ENCODE measurements at places on chromosomes 11 and 22.

GRCh38 chr11:92627615-92628256, 341.7 kb upstream of the MTNR1B start:
- DNase-seq: no peak

DNA sequence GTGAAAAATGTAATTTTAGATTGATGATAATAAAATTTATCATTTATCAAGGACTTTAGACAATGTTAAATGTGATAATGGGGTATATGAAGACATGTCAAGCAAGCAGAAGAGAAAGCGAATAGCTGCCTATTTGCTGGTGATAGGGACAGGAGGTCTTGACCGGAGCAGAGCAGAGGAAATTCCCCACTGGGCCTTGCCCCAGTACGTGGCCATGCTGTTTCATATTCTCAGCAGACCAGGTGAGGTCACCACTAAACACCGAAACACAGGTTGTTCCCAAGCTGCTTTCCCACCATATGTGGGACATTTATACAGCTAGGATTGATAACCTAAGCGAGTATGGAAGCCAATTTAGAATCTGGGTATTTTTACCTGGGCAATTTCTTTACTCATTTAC, 1629.6 kb downstream of the FAM181B start:
- DNase-seq: no peak

DNA sequence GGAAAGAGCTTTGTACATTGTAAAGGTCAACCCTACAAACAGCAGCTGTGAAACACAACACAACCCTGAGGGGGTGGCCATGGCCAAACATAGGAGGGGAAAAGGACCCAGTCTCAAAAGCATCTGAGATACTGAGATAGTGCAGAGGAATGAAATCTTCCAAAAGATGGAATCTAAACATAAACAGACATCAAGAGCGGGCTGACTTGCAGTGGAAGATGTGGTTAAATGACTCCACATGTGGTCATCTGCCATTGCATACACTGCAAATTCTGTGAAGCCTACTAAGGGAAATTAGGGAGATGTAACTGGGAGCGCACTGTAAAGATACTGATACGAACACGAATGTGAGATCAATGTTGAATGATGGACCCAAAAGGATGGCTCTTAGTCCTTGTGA, 22.0 kb downstream of the BDNF start:
- DNase-seq: no peak

DNA sequence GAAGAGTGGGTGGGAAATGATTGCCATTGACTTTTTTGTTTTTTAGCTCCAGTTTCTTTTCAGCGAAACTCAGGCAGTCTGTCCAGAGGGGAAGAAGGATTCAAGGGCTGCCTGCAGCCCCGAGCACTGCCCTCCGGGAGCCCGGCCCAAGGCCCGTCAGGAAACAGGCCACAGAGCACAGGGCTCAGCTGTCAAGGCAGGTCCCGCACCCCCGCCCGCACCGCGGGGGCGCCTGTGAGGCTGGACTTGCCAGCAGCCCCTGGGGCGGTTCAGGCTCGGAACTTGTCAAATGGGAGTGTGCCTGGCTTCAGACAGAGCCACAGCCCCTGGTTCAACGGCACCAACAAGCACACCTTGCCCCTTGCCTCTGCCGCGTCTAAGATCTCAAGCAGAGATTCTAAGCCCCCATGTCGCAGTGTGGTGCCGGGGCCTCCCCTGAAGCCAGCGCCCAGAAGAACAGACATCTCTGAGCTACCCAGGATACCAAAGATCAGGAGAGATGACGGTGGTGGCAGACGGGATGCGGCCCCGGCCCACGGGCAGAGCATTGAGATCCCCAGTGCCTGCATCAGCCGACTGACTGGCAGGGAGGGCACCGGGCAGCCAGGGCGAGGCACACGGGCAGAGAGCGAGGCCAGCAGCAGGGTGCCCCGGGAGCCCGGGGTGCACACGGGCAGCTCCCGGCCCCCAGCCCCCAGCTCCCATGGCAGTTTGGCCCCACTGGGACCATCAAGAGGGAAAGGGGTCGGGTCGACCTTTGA, 8.6 kb downstream of the IRF7 start:
- no peak for DNase-seq

- no peak for DNase-seq
Measured at GRCh38 chr11:64444838-64445441, 86.0 kb downstream of the RPS6KA4 start.

DNA sequence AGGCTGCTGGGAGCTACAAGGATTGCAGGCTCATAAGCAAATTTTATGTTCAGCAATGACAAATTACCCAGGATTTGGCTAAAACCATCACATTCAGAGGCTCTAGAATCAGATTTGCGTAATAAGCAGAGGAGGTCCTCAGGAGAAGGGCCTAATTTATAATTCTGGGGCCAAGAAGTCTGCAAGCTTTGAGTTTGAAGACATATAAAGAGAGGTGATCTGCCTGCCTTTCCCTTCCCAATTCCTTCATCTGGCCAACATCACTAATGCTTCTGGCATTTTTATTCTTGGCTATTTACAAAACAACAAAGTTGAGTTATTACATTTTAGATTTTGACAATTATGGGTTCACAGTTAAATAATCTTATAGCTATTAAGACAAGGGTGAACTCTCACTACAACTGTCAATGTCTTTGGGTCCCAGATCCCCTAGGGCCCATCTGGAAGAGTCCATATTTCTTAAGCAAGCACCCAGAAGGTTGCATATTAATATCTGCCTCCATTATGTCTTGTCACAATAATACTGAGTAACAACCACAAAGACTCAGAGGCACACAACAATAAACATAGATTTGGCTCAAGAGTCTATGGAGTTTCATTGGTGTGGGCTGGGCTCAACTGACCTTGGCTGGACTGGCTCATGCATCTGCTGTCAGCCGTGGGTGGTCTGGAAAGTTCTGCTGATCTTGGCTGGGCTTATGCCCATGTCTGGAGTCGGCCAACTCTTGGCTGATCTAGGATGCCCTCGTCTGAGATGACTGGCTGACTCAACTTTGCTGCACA, 67.2 kb upstream of the CD82 start:
- DNase-seq: peak; percentile 69

- DNase-seq: no peak
Measured at GRCh38 chr11:113991718-113992458, 17.0 kb downstream of the HTR3A start.

DNA sequence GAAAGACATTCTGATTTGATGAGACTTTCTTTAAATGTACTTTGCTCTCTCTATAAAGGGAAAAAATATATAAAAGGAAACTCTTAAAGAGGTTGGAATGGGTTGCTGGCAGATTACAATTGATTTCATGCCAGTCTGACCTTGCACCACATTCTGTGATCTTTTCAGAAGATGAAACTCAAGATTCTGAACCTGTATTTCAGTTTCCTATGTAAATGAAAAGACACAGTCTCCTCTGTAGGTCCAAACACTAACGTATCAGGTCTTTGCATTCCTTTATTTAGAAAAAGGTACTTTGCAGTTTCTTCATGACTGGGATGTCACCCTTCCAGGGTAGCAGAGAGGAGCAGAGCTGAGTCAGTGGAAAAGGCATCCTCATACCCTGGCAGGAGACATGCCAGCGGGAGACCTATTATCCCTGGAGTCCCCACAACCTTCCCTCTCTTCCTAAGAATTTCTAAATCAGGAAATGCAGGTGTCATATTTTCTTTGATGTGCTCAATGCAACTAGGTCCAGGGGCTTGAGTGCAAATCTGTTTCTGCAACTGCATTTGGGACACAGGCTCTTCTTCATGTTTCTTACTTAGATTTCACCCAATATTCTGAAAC, 282.6 kb downstream of the CADM1 start:
- no peak for DNase-seq

DNA sequence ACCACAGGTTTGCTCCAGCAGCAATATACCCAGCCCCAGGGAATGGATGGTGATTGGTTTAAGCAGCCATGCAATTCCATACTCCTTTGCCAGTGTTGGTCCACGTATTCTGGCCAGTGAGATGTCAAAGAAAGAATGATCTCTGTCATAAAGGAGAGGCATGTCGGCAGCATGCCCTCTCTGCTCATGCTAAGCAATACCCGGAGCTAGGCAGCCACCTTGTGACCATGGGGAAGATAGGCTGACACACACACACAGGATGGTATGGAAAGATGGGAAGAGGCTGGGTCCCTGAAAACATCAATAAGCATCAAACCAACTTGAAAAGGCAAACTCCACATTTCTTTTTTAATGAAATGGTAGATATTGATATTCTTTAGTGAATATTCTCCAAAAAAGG, 5.1 kb downstream of the ABCC8 start:
- DNase-seq: no peak

DNA sequence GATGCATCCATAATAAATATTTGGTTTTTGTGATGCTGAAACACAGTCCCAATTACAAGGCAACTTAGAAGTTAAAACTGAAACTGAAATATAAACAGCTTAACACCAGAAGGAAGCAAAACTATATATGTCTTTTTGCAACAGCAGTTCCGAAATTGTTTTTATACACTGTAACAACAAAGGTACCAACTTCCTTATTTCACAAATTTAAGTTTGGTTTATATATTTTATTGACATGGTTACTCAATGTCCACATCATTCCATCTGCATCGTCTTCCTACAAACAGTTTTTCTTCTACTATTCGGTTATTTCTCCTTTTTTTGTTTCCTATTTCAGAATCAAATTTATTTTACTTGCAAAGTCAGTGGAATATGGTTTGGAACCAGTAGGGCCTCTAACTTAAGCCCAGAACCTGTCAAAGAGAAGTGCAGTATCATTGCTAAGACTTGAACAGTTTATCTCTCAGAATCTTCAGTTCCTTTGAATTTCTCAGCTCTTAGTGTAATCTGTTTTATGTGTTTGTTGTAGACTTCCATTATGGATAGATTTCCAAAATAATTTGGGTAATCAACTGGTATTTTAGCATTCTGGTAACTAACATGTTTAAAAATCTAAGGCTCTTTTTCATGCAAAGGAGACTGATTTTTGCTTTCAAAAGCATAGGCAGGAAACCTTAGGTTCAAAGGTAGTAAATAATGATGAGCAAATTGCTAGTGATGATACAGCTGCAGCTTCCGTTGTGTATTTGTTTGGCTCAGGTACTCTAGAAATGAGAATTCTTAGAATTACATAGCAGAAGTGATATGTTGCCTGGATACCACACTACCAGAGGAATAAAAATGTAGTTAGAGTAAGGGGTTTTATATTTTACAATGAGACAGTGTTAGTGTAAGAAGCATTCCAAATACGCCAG, 8.2 kb upstream of the HSPA8 start:
- no peak for DNase-seq

DNA sequence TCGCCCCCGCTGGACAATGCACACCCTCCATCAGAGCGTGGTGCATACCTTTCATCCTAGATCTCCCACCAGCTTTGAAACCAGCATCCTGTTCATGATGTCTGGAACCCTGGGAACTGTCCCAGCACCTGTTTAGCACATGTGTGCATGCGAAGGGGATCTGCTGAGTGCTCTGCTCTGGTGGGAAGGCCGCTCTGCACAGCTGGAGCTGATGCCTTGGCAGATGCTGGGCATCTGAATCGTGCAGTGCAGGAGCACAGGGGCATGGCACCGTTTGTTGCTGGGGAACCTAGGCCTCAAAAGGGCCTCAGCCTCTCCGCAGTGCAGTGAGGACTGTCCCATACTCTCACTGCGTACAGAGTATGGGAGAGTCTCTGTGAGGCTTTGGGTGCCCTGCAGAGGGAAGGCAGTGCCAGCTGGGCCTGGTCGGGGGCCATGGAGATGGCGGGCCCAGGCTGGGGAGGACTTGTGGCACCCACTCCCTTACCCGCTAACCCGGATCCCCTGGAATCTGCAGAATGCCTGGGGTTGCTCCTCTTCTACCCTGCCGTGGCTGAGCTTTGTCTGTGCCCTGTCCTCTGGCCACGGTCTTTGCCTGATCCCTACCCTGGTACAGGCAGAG, 72.9 kb upstream of the ATXN10 start:
- DNase-seq: no peak

GRCh38 chr11:110452720-110453119, 23.0 kb downstream of the FDX1 start:
- no peak for DNase-seq

DNA sequence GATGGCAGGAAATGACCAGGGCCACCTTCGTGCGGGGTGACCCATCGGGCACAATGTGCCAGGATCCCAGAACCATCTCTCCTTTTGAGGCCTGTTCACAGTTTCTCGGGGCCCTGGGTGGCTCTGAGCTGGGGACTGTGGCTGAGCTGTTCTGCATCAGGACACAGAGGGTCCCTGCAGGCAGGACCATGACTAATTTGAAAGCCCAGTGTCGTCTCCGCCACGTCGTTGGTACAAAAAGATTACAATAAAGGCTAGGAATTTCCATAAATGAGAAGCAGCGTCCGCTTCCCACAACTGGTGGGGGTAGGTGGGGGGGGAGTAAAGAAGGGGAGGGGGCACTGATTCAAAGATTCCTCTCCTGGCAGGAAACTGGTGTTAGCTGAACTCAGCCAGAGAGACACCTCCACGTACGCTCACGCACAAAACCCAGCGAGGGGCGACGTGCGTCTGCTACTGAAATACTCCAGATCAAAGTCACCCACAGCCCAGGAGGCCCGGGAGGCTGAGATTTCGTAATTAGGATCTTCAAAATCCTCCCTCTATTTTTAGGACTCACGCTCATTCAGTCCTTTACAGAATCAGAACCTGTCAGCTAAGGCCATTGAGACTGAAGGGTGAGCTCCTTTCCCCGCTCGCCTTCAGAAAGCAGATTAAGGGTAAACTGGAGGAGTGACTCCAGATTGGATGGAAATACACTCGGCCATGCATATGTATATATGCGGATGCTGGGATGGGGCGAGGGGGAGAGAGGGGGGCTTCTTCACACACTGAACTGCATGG, 11.0 kb downstream of the MN1 start:
- no peak for DNase-seq

GRCh38 chr11:134956450-134957210, 544.6 kb upstream of the B3GAT1 start:
- no peak for DNase-seq

- no peak for DNase-seq
Measured at GRCh38 chr22:48138855-48139254, 1376.4 kb downstream of the TBC1D22A start.

- DNase-seq: no peak
Measured at GRCh38 chr22:43848366-43849171, 13.7 kb downstream of the SULT4A1 start.

DNA sequence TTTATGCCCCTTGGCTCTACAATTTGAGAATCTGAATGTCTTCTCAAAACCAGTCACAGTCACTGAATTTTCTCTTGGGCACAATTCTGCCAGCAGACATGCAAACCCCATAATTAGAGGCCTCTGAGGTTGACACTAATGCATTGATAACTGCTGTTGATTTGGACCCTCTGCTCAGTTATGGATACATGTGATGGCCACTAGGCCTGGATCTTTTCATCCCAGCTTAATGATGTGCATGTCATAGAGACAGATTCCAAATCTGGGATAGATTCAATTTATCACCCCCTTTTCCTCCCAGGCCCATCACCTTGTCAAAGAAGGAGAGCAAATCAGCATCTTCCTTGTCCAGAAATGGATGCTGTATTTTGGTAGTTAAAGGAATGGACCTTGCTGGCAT, 92.2 kb downstream of the C11orf91 start:
- no peak for DNase-seq

- no peak for DNase-seq
Measured at GRCh38 chr11:134610116-134610910, 198.3 kb upstream of the B3GAT1 start.

Measured in right renal cortex interstitium (tissue), 3 donors.